ENCODE measurements at places on chromosomes 4 and X.

DNA sequence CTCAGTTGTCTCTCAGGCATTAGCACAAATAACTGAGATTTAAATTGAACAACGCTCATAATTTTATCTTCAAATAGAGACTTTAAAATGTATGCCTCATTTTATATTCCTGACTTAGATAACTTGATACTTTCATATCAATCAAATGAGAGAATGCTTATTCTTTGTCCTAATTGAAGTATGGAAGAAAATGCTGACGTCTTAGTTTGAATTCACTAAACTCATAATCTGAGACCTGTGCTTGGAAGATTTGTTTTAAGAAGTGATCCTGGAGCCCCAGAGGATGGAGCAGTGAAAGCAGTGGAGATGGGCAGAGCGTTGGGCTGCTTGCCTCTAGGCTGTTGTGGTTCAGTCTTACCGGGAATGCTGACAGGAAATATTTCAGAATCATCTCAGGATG lies 76.1 kb downstream of the ZNF518B start:
- DNase-seq: no peak

GRCh38 chr4:46586566-46586965 lies 196.6 kb upstream of the GABRA2 start:
- no peak for DNase-seq

GRCh38 chr4:175784986-175785525 lies 27.0 kb downstream of the GPM6A start:
- no peak for DNase-seq

DNA sequence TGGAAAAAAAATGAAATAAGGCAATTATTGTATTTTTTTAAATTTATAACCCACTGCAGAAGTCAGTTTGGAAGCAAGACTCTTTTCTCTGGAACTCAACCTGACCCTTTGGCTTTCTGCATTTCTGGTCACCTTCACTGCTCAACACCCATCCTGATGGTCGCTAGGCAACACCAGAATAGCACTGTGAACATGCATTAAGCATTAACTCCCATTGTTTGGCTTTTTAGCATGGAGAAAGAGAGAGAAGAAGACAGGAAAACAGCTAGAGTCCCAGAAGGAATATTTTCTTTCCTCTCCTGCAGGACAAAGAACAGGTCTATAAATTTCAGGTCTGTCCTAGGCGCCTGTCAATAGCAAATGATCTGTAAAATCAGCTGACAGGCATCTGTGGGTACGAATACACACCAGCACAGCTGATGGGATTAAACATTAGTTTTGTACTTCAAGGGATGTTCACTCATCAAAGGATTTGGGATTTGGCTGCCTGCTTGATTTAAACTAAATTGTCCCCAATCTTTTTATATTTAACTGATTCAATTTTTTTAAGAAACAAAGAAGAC lies 137.2 kb upstream of the ETNPPL start:
- DNase-seq: no peak

DNA sequence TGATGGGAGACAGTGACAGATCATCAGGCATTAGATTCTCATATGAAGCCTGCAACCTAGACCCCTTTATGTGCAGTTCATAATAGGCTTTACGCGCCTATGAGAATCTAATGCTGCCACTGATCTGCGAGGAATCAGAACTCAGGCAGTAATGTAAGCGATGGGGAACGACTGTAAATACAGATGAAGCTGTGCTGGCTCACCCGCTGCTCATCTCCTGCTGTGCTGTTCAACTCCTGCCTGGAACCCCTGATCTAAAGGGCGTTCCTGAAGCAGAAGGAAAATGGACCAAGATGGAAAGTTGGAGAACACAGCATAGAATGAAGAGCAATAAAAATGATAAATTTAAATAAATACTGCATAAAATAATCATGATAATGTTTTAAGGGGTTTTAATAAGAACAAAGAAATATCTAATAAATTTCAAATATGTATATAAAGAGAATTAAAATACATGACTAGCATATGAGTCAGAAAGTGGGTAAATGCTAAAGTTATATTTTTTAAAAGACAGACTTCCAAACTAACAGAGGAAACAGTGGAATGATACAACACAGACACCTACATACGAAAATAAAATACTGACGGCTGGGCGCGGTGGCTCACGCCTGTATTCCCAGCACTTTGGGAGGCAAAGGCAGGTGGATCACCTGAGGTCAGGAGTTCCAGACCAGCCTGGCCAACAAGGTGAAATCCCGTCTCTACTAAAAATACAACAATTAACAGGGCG lies 59.2 kb downstream of the RBM47 start:
- DNase-seq: no peak

- no peak for DNase-seq
Observed at GRCh38 chrX:65999563-66000148, 40.2 kb downstream of the VSIG4 start.
